ENCODE measurements at places on chromosomes 6 and 20. TPM values are rescaled to one million over a fixed set of nuclear protein-coding genes. Genes with fewer than 3 reads are reported as not detected.

- no peak overlapping the region for H3K27ac ChIP-seq
- no peaks in the 10 kb centered on the region for H3K36me3 ChIP-seq
- DNase-seq = no peak
- H3K4me3 ChIP-seq = no peak overlapping the region
- H3K27me3 ChIP-seq = no peaks in the 10 kb centered on the region
These were observed 36.4 kb upstream of the NELFCD start for GRCh38 chr20:58944610-58945009.

GRCh38 chr20:48832405-48832730, 4.6 kb upstream of the PREX1 start:
- peaks cover 5% of the 10 kb centered on the region for H3K4me1 ChIP-seq
- H3K36me3 ChIP-seq = no peaks in the 10 kb centered on the region
- no peak for DNase-seq
- no peak overlapping the region for H3K4me3 ChIP-seq

- DNase-seq = no peak
- no peaks in the 10 kb centered on the region for H3K27me3 ChIP-seq
These were observed 253.0 kb downstream of the RFPL4B start for GRCh38 chr6:112600168-112600567.

DNA sequence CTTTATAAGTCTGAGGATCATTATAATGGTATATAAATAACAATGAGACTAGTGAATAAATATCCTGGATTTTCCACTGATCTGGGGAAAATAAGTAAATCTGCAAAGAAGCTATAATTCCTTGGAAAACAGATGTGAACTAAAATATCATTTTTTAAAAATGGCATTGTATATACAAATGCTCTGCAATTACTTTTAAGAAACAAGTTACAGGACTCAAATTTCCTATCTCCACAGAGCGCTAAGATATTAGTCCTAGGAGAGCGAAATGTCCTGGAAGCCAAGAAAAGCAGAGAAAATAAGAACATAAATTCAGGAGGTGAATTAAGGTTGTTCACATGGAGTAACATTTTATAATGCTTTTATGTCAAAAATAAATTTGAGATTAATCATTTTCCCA, 61.3 kb downstream of the PRKN start:
- DNase-seq = no peak
- H3K36me3 ChIP-seq = no peaks in the 10 kb centered on the region
- H3K27ac ChIP-seq = no peak overlapping the region
- H3K27me3 ChIP-seq = no peaks in the 10 kb centered on the region

GRCh38 chr20:63505723-63506122, 6.8 kb upstream of the EEF1A2 start:
- no peaks in the 10 kb centered on the region for H3K27me3 ChIP-seq
- H3K36me3 ChIP-seq = no peaks in the 10 kb centered on the region
- no peak for DNase-seq
- no peak overlapping the region for H3K4me3 ChIP-seq

- H3K27me3 ChIP-seq = no peaks in the 10 kb centered on the region
- no peaks in the 10 kb centered on the region for H3K36me3 ChIP-seq
- H3K4me3 ChIP-seq = no peak overlapping the region
These were observed 134.2 kb downstream of the PLCB4 start for GRCh38 chr20:9203081-9203447.

- DNase-seq = no peak
- no peaks in the 10 kb centered on the region for H3K27me3 ChIP-seq
- H3K36me3 ChIP-seq = no peaks in the 10 kb centered on the region
- no peak overlapping the region for H3K27ac ChIP-seq
These were observed 91.9 kb downstream of the LMBRD1 start for GRCh38 chr6:69704916-69705315.

DNA sequence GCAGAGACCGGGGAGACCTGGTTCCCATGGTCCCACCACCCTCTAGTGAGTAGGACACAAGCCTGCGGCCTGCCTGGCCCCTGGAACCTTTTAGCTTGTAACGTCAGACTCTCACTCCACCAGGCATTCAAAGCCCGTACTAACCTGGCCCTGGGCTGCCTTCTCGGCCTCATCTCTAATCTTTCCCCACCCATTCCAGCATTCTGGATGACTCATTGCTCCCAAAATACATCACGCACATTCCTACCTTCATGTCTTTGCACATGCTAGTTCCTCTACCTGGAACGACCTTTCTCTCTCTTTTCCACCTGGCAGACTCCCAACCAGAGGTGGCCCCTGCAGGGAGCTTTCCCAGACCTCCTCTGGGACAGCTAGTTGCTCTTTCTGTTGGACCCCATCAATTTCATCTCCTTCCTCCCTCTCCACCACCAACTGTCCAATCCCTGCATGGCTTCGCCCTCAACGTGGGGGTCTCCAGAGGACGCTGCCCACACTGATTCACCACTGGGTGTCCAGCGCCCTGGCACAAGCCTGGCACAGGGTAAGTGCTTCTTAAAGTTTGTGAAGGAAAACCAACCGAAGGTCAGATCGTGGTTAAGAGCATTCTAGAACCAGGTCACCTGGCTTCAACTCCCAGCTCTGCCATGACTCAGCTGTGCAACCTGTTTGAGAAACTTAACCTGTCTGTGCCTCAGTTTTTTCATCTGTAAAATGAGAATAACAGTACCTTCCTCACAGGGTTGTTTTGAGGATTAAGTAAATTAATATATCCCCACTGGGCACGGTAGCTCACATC, 35.2 kb downstream of the JPH2 start:
- no peaks in the 10 kb centered on the region for H3K27me3 ChIP-seq
- H3K4me1 ChIP-seq = no peaks in the 10 kb centered on the region
- no peak for DNase-seq

DNA sequence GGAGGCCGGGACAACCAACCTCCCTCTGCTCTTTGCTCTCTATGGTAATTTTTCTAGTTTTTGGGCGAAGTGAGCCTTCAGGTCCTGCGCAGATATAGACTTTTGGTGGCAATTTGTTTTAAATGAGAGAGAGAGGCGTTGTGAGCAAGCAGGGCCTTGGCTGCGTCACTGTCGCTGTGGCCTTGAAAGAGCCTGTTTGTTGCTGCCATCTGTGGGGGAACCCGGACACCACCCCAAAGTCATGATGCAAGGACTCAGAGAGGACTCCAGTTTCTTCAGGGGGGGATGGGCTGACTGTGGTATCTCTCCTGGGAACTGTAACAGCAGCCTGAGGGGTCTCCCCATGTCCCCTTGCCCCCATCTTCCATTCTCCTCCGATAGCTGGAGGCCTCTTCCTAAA, 462.7 kb upstream of the SULF2 start:
- no peaks in the 10 kb centered on the region for H3K36me3 ChIP-seq
- no peak overlapping the region for H3K27ac ChIP-seq
- H3K27me3 ChIP-seq = no peaks in the 10 kb centered on the region

DNA sequence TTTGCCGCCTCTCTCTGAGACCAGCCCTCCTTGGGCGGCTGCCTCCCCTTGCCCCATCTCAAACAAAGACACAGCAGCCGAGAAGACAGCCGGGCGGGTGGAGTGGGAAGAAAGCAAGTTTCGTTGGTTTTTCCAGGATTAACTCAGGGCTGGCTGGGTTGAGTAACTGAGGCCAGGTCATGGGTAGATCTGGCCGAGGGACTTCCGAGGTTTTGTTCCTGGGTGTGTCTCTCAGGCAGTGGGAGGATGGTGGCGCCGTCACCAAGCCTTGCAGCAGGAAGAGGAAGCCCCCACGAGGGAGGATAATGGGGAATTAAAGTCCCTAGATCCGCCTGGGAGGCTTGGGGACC, 167.2 kb downstream of the TTLL2 start:
- peak overlapping the region; percentile 91 for H3K27ac ChIP-seq
- no peaks in the 10 kb centered on the region for H3K27me3 ChIP-seq

- H3K36me3 ChIP-seq = no peaks in the 10 kb centered on the region
- no peak for DNase-seq
- H3K4me1 ChIP-seq = no peaks in the 10 kb centered on the region
- no peaks in the 10 kb centered on the region for H3K27me3 ChIP-seq
- H3K4me3 ChIP-seq = no peak overlapping the region
- no peak overlapping the region for H3K27ac ChIP-seq
These were observed 43.0 kb upstream of the SYNCRIP start for GRCh38 chr6:85685713-85686112.

DNA sequence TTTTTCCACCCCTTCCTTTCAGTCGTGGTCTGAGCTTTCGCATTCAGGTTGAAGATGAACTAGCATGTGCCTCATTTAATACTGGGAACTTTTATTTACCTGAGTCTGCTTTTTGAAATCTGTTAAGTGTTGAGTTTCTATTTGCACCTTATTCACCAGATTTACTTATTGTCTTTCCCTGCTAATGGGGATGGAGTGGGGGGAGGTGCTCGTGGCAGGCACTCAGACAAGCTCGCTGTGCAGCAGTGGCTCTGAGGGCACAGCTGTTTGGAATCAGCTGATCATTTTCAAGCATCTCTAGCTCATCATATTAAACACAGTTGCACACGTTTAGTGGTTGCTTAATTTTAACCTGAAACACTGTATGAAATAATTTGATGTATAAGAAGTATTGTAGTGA, 35.6 kb downstream of the UTRN start:
- no peak overlapping the region for H3K4me3 ChIP-seq
- no peak overlapping the region for H3K27ac ChIP-seq
- no peaks in the 10 kb centered on the region for H3K4me1 ChIP-seq
- H3K36me3 ChIP-seq = no peaks in the 10 kb centered on the region
- H3K27me3 ChIP-seq = no peaks in the 10 kb centered on the region

- peak; percentile 43 for DNase-seq
- no peaks in the 10 kb centered on the region for H3K4me1 ChIP-seq
- H3K36me3 ChIP-seq = no peaks in the 10 kb centered on the region
These were observed 41.6 kb downstream of the PLCG1 start for GRCh38 chr20:41178904-41179432.

DNA sequence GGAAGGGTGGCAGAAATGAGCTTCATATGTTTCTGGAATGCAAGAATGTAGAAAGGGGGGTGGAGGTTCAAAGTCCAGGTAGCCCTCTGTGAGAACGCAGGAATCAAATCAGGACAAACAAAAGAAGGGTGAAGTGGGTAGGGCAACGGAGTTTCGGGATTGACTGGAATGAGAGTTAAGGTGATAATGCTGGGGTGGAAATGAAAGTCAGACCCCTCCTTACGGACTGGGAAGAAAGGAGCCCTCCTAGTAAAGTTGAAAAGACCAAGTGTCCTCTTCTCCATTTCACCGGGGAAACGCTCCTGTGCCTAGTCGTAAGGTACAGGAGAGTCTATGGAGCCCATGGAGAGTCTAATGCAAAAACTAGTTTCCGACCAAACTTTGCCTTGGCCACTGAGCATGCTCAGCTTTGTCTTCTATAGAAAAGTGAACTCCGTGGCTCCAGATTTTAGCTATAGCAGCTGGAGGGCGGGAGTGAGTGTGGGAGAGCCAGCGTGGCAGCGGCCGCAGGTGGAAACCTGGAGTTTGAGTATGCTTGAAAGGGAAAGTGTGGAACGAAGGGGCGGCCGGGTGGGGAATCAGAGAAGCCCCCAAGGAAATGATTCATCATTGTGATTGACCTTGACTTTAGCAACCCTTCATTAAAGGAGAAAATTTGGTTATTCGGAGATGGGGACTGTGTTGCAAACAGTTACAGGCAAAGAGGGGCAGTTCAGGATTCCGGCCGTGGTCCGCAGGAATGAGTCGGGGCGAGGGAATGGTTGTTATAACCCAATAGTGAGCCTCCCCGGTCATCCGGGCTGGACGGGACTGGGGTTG, 1.3 kb upstream of the LRRC1 start:
- peak overlapping the region; percentile 86 for H3K4me3 ChIP-seq
- H3K27me3 ChIP-seq = no peaks in the 10 kb centered on the region
- H3K27ac ChIP-seq = peak overlapping the region; percentile 73
- no peaks in the 10 kb centered on the region for H3K36me3 ChIP-seq
- peak; percentile 80 for DNase-seq

GRCh38 chr6:1082285-1082935, 229.5 kb upstream of the FOXQ1 start:
- H3K4me1 ChIP-seq = no peaks in the 10 kb centered on the region
- no peaks in the 10 kb centered on the region for H3K36me3 ChIP-seq
- no peak overlapping the region for H3K27ac ChIP-seq
- no peak for DNase-seq
- no peak overlapping the region for H3K4me3 ChIP-seq

GRCh38 chr20:50471231-50471630, 39.0 kb upstream of the PTPN1 start:
- no peaks in the 10 kb centered on the region for H3K4me1 ChIP-seq
- no peak overlapping the region for H3K4me3 ChIP-seq
- H3K27ac ChIP-seq = no peak overlapping the region
- H3K36me3 ChIP-seq = no peaks in the 10 kb centered on the region

- no peaks in the 10 kb centered on the region for H3K4me1 ChIP-seq
- no peak for DNase-seq
- no peaks in the 10 kb centered on the region for H3K27me3 ChIP-seq
- peak overlapping the region; percentile 90 for H3K27ac ChIP-seq
- no peaks in the 10 kb centered on the region for H3K36me3 ChIP-seq
These were observed 303 bp downstream of the MBOAT1 start for GRCh38 chr6:20211941-20212391.

DNA sequence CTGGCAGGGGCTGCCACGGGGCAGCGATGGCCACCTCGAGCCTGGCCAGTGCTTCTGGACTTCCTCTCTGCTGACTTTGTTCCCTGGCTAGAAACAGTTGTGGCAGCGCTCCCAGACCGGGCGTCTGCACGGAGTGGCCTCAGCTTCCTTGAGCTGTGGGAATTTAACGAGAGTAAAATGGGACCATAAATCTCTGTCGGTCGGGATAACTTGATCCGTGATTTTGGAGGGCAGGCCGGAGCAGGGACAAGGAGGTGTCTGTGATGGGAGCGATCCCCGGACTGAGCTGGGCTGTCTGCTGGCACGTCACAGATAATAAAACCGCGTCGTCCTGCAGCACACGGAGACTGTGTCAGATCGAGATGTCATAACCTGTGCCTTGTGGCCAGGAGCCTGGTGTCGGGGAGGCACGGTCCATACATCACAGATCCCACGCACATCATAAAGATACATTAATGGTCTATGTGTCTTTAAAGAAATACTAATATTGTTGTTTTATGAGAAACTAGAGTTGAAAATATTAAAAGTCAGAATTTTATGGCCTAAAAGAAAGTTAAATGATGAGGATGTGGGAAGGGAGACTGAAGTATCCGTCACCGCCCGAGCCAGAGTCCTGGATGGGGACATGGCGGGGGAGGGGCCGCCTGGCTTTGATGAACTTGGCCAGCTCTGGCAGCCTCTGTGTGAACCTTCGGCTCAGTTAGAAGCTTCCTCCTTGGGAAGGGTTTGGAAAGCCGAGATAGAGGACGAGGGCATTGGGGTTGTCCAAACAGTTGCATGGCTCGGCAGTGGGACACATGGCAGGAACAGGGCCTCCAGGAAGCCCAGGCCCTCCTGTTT, 6.5 kb upstream of the RBBP8NL start:
- no peak overlapping the region for H3K4me3 ChIP-seq
- no peaks in the 10 kb centered on the region for H3K4me1 ChIP-seq

Gene LY86
- total RNA-seq = not detected

Gene SCUBE3
- not detected for total RNA-seq

Gene CEP85L
- total RNA-seq = 9.2 TPM

Gene BPIFB2
- not detected for total RNA-seq

Gene C6orf141
- not detected for total RNA-seq

Gene PTCHD4
- total RNA-seq = not detected

Gene PAQR8
- 186 TPM for total RNA-seq

Gene ARFGEF2
- 45.9 TPM for total RNA-seq

Gene GABRR2
- 1.7 TPM for total RNA-seq

Gene PHF20
- total RNA-seq = 35.4 TPM
